ENCODE measurements at places on chromosomes 2 and 18.
A peak's percentile ranks its signal among the peaks of the same experiment; 100 is the strongest.

- no peak for DNase-seq
Measured at GRCh38 chr2:197205585-197206215, 104.9 kb downstream of the ANKRD44 start.

DNA sequence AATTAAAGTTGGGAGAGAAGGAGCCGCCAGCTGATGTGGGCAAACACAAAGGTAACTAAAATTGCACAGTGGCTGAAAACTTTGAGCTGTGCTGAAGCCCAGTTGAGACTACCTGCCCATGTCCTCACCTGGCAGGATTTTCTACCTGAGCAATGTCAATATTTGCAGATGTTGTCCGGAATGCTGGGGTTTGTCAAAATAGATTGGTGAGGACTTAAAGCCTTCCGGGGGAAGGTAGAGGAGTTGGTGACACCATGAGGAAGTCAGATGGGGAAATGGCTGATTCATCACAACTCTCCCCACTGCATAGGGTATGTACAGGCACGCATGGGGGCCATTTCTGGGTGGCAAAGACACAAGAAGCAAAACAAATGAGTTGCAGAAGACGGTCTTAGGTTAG, 114.9 kb downstream of the ALK start:
- no peak for DNase-seq

GRCh38 chr18:69680123-69680522, 267.6 kb downstream of the CD226 start:
- no peak for DNase-seq

DNA sequence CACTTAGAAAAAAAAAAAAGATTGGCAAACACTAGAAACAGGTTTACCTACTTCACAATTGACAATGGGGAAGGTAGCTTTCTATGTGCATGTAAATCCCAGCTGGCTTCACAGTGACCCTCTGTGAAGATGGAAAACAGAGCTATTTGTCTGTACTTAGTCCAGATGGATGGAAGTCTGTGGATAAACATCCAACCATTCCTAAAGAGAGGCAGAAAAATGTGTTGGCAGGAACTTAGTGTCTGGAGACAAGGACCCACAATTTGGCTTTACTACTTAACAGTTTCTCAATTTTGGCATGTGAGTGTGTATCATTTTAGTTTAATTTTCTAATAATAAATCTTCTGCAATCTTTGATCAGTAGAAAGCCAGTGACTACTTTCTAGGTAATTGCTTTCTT, 154.4 kb downstream of the RAD51AP2 start:
- peak; percentile 7 for DNase-seq

DNA sequence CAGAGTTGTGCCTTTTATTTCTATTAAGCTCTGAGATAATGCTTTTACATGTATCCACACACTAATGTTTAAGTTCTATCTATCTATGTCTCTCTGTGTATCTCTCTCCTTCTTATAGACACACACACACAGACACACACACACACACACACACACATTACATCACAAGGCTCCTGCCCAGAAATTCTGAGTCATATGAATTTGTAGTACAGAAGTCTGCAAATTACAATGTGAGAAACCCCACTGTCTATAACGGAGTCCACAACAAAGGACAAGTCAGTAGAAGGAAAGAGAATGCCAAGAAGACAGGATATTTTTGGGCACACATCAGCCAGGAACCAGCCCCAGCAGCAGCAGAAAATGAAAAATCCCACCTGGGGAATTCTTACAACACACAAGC, 142.4 kb downstream of the EN1 start:
- peak; percentile 88 for DNase-seq

GRCh38 chr2:68345129-68345875, 19.8 kb upstream of the PLEK start:
- no peak for DNase-seq

DNA sequence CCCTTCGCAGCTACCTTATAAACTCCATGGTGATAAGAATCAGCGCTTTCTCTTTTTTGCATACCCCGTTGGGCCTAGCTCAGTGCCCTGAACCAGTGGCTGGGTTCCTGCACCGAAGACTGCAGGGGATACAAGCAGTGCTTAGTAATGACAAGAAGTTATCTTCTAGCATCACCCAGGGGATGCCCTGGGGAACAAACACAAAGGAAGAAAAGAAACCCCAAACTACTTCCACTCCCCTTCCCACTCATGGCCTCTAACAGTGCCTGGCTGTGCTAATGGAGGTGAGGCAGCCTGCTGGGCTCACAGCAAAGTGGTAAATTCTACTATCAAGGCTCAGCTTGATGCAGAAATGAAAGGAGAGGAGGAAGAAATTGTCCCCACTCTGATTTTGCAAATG, 314.7 kb downstream of the TXNL1 start:
- DNase-seq = no peak

- peak; percentile 84 for DNase-seq
Measured at GRCh38 chr2:236541008-236541562, 28.5 kb upstream of the ACKR3 start.

- DNase-seq = no peak
Measured at GRCh38 chr18:3710712-3711301, 260.8 kb downstream of the TGIF1 start.

GRCh38 chr2:181805228-181806038, 86.1 kb upstream of the ITPRID2 start:
- DNase-seq = peak; percentile 92

DNA sequence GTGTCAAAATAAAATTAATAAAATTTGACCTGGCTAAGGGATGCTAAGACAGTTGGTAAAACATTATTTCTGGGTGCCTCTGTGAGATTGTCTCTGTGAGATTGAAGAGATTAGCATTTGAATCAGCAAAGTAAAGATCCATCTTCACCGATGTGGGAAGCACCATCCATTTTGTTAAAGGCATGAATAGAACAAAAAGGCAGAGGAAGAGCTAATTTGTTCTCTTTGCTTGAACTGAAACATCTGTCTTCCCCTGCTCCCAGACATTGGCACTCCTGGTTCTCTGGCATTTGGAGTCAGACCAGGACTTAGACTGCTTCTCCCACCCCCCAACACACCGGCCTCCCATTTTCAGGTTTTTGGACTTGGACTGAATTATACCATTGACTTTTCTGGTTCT, 603.8 kb upstream of the LINC00305 start:
- no peak for DNase-seq

- no peak for DNase-seq
Measured at GRCh38 chr2:170224692-170225294, 46.8 kb downstream of the MYO3B start.

DNA sequence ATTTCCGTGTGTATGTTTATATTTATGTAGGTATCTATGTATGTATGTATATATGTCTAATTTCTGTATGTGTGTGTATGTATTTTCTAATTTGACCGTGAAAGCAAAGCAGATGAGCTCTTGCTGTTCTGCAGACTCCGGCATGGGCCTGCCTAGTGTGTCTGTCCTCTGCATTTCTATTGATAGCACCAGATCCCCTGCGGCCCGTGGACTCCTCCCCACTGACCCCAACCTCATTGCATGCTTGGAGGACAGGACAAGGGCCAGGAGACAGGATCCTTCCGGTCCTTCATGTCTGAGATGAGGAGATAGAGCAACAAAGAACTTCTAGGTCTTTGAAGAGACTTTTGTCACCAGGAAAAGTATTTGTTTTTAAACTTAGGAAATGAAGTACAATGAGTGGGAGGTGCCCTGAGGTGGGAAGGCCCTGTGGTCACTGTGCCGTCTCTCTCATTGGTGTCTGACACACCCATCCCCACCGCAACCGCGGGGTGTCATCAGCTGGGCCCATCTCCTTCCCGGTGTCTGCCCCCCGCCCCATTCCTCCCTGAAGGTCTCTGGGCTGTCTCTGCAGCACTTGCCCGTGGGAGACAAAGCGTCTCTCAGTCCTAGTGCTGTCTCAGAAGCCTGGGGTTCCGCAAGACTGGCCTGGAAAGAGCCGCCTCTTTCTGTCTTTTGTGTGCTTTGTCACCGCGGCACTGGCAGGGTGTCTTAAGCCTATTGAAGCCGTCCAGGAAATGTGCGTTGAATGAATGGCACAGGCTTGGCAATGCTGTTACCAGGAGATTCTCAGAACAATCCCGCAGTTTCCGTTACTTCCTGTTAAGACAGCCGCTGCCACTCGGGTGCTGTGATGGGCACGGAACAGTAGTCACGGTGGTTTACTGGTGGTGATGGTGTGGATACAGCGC, 216.4 kb downstream of the AGAP1 start:
- no peak for DNase-seq
